ENCODE measurements at places on chromosomes 3 and 15.

DNA sequence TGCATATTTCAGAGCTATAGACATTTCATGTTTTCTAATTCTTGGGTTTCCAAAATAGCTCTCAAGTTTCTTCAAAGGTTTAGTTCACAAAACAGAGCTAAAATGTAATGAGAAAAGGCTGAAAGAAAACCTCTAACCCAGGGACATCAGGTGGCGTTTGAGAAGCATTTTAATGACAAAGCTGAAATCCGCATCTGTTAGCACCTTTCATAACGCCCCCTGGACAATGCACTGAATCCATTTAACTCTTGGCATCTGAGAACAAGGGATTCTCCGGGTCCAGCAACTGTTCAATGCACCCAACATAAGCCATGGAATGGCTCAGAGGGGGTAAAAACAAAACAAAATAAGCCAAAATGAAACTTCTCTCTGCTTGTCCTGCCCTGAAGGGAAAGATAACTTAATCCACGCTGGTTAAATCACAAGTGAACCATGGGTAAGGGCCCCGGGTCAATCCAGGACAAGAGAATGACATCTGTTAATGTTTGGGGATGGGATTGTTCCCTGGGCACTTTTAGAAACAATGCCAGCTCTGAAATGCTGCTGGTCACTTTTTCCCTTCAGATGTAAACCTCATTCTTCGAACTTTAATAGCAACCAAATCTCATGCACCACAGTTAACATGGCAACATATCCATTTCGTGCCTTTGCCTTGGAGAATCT, 466.2 kb upstream of the ADAMTS9 start:
- DNase-seq: no peak

GRCh38 chr15:68489421-68489820, 57.5 kb upstream of the ITGA11 start:
- peak; percentile 89 for DNase-seq

DNA sequence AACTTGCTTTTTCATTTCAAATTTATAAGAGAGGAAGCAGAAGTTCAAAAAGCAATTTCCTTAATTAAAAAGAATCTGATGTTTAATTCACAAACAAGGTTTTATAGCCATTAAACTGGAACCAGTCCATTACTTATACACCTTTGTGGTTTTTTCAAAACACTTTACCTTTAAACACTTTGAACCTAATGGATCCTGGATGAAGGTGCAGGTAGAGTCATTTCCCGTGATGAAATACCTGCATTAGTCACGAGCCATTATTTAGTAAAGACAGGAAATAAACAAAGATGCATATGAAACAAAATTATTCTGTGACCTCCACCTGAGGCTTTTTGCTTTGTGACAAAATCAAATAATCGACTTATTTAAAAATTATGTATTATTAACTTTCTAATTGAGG, 341.7 kb upstream of the UBE2E2 start:
- DNase-seq: peak; percentile 55

DNA sequence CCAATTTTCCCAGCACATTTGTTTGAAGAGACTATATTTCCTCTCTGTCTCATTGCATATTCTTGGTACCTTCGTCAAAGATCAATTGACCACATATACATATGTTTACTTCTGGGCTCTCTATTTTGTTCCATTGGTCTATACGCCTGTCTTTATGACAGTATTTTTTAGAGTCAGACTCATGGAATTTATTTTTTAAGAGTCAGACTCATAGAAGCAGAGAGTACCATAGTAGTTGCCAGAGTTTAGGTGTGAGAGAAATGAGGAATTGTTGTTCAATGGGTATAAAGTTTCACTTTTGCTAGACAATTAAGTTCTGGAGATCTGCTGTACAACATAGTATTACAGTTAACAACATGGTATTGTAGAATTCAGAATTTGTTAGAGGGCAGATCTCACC, 27.1 kb downstream of the PLA2G4F start:
- DNase-seq: no peak

DNA sequence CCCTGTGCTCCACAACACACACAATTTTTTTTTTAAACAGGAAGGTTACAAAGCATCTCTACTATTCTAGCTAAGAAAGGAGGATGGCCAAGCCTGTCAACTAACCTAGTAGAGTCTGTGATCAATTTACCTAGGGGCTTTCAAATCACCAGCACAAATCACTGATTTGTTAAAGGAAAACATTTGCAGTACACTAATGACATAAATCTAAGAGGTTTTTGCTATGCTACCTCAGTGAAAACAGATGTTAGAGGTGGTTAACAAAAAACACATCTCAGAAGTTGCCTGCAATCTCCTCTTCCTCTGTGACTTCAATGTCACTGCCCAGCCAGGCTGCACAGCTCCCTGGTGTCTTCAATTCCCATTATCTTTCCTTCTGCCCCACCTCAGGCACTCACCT, 72.0 kb downstream of the RAD18 start:
- DNase-seq: no peak

GRCh38 chr3:34972481-34972880, 666.8 kb upstream of the ARPP21 start:
- no peak for DNase-seq

DNA sequence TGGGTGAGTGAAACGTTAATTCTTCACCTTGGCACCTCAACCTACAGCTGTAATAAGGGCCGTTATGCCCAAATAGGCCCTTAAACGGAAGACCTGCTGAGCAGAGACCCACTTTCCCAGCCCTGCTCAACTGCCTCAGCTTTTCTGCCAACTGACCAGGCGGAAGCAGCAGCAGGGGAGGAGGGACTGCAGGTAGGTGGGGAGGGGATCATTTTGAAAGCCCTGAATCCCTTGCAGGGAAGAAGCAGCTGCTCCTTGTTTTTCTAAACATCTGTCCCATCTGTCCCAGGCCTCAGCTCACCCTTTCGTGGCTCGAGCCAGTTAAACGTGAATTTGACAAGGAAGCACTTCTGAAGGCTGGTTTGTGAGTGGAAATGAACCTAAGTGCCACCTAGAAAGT, 978 bp upstream of the CMC1 start:
- no peak for DNase-seq

DNA sequence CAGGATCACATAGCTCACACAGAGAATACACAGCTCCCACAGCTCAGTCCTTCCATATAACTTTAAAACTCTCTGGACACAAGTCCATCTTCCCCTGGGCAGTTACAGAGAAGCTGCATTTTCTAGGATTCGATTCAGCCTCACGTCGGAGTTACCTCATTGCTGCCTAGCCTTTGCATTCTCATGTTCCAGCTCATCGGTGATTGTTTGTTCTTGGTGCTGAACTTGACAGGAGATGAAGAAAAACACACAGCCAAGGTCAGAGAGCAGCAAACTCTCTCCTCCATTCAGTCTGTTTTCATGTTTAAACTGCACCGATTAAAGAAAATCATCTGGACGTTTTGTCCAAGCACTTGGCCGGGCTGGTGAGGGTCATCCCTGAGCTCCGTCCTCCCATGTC, 375.5 kb upstream of the CFAP20DC start:
- peak; percentile 81 for DNase-seq

DNA sequence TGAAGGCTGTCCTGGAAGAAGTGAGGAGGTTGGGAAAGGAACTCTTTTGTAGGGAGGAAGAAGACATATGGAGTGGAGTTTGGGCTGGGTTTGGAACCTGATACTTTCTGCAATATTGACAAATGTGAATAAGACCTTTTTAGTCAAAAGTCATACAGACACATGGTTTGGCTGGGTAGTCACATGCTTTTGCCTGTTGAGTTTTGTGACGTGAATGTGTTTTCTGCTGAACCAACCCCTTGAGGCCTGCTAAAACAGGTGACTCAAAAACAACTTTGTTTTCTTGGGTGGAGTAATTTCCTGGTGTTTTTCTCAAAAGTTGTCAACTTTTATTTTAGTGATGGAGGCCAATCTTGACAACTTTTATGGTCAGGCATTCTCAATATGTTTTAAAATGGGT, 39.4 kb upstream of the CCR4 start:
- DNase-seq: no peak

DNA sequence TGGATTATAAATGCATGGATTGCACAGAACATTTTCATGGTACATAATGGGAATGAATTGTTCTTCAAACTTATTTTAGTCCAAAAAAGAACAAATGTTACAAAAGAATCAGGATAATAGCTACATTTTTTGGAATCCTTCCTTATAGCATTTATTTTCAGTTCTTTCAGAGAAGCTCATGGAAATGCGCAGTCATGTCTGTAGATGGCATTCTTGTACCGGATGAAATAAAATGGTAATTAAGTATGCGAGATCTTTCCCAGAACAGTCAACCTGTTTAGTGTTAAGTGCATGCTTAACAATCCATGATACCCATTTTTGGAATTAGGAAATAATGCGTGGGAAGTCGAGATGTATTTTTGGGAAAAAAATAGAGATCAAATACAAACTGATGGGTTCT, 38.2 kb upstream of the GOLGA8B start:
- peak; percentile 50 for DNase-seq

DNA sequence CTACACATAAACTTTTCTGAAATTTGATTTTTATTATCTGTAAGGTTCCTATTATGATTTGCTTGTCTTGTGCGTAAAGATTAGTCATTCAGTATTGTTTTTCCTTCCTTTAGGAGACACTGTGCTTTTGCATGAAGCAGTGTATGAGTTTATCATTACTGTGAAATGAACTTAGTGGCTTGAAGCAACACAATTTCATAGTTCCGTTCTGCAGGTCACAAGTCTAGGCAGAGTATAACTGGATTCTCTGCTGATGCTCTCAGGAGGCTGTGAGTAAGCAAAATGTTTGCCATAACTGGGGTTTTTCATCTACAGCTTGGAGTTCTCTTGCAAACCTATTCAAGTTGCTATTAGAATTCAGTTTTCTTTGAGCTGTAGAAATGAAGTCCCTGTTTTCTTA, 1136.1 kb downstream of the OTOL1 start:
- DNase-seq: no peak

DNA sequence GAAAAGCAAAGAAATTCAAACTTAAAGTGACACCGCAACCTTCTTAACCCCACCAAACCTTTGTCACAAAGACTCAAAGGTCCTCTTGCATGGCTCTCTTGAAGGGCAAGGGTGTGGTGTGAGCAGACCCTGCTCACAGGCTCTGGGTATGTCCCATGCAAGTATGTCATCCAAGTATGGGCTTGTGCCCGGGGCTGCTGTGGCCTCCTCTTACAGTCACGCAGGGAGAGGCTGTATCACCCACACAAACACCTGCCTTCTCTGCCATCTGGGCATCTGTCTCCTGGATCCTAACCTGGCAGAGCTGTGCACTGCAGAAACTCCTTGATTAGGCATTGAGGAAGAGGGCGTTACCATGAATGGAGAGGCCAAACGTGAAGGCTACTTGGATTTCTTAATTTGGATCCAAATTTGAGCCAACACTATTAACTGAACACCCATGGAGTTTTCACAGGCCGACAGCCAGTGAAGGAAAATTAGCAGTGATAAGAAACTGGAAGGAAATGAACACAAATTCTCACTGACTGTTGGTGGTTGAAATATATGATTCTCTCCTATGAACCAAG, 146.6 kb downstream of the DUT start:
- no peak for DNase-seq

DNA sequence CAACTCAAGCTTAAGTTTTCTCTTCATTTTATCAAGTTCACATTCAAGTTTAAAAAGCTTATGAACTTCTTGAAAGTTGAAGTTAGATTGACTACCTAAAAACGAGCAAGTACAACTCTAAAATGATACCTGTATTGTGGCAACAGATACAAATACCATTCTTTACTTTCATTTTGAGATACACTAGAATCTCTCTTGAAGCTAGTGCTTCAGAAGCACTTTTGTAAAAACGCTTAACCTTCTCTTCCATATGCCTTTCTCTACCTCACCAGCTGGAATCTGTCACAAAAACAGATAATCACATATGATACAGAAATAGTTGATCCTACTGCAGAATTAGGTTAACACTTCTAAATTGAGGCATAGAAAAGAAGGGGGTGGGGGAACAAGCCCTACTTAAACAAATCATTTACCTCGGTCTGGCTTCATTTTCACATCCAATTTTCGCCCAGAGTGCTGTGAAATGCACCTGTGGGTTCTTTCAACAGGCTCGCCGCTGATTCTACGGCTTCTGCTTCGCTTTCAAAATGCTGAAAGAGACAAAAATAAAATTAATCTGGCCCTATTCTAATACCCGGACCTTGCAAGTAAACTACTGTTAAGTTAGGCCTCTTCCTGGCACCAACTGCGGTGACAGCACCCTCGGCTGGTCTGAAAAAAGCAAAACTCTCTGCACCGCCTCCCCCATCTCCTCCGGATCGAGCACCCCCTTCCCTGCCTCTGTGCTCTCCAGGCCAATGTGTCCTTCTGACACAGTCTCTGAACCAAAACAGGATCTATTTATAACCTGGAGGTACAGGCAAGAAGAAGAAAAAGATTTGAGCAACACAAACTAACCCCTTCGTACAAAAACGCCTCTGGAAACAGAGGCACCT, 1.4 kb downstream of the ATOSA start:
- DNase-seq: peak; percentile 57

- peak; percentile 43 for DNase-seq
Observed at GRCh38 chr3:112738366-112738765, 97.4 kb upstream of the CCDC80 start.

GRCh38 chr15:41575282-41575681, 16.3 kb downstream of the TYRO3 start:
- no peak for DNase-seq

DNA sequence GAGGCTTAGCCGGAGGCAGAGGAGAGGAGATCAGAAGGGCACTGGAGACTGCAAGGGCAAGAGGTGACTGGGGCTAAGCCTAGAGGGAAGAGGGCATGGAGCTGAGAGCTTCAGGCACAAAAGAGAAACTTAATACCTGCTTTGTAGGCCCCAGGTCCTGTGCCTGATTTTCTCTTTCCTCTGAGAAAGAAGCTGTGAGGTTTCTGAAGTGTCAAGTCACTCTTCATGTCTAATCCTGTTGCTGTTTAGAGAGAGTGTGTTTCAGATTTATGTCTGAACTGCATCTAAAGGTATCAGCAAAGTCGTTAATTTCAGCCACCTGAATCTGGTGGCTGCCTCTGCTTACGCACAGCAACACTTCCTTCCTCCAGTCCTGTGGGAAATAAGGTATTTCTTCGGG, 106.9 kb upstream of the RNU6-1 start:
- DNase-seq: no peak

GRCh38 chr15:74203914-74204431, 1.4 kb upstream of the STRA6 start:
- no peak for DNase-seq

GRCh38 chr15:48374472-48374871, 43.2 kb downstream of the DUT start:
- no peak for DNase-seq

- DNase-seq: no peak
Observed at GRCh38 chr3:49794926-49795905, 4.5 kb downstream of the CDHR4 start.

DNA sequence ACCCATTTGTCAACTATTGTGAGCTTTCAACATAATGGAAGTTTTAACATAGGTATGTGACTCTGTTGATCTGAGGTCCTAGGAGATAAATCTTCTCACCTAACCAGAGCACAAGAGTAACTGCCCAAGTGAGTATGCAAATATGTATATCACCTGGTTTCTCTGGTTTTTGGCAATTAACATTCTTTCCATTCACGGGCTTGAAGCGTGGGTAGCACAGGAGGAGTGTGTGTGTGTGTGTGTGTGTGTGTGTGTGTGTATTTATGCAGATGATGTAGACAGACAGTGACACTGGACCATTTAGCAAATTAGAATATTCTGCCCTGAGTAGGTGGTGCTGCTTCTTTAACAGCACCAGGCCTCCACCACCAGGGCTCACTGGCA, 15.0 kb downstream of the EPHB1 start:
- DNase-seq: no peak

- DNase-seq: no peak
Observed at GRCh38 chr3:57335283-57335938, 42.9 kb upstream of the ASB14 start.

- peak; percentile 94 for DNase-seq
Observed at GRCh38 chr15:48355377-48355776, 24.1 kb downstream of the DUT start.

- DNase-seq: no peak
Observed at GRCh38 chr3:66302288-66302687, 81.5 kb downstream of the SLC25A26 start.
